ENCODE measurements at places on chromosomes 6 and 20.

- DNase-seq, result no peak
Observed at GRCh38 chr6:135270676-135271536, 89.8 kb downstream of the MYB start.

DNA sequence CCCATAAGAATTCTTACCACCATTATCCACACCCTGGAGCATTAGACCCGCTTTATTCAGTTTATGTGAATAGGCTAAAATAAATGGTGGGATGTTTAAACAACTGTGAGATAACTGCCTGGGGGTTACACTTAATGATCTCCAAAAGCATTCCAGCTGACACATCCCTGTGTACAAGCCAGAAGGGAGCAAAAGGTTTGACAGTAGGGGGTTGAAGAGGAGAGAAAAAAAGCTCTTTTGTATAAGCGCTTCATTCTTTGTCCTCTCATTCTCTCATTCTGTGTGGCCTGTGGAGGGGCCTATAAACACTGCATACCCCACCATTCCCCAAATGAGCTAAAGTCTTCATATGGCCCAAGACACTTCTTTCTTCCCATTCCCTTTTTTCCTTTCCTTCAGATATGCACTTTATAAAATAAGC, 30.8 kb upstream of the COL21A1 start:
- no peak for DNase-seq

- no peak for DNase-seq
Observed at GRCh38 chr6:149389509-149390297, 10.4 kb upstream of the SUMO4 start.

GRCh38 chr6:1453024-1453423, 63.6 kb downstream of the FOXF2 start:
- DNase-seq, result no peak

GRCh38 chr6:163132050-163132750, 282.3 kb upstream of the QKI start:
- DNase-seq, result no peak

- DNase-seq, result no peak
Observed at GRCh38 chr6:53866226-53866625, 71.4 kb downstream of the LRRC1 start.

GRCh38 chr6:163965426-163966348, 551.2 kb downstream of the QKI start:
- DNase-seq, result peak; percentile 61

GRCh38 chr6:4935486-4935885, 68.4 kb downstream of the RPP40 start:
- DNase-seq, result no peak

All from right hindlimb (tissue), 1 donor.